Stimulated activated CD4-positive, alpha-beta T cell treated with anti-CD3 and anti-CD28 coated beads, Interleukin-1b, Interleukin-23, amount 100 ng/mL, for 1 hour (primary cell): ENCODE measurements at places on chromosomes 5 and 9.

- DNase-seq = no peak
These were observed 77.7 kb downstream of the FOXD1 start for GRCh38 chr5:73370640-73371583.

DNA sequence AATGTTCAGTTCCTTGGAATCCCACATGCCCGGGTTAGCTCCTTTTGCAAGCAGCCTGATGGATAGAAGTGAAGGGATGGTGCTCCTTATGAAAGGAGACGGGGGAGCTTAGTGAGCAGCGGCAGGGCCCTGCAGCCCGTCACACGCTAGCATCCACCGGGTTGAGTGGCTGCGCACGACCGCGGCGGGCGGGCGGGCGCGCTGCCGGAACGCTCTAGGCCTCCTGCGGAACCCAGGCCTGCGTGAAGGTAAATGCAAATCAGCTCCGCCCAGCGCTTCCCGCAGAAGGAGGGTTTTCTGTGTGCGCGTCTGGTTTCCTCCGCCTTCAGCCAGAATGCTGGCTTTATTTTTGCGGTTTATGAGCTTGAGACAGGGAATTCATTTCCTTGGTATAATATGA lies 19.8 kb downstream of the IL12B start:
- DNase-seq = no peak

GRCh38 chr5:112869948-112870347 lies 8.9 kb downstream of the SRP19 start:
- DNase-seq = no peak

DNA sequence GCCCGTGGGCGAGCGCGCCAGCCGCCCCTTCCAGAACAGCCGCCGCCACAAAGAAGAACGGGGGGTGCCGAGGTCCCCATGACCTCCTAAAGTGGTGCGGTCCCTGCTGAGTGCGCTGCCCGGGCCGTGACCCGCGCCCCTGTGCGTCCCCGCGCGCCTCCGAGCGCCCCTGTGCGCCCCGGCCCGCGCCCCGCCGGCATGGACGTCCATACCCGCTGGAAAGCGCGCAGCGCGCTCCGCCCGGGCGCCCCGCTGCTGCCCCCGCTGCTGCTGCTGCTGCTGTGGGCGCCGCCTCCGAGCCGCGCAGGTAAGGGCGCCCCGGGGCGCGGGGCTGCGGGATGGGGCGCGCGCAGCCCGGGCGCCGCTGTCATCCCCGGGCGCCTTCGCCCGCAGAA lies 384 bp downstream of the COL5A1 start:
- DNase-seq = no peak

DNA sequence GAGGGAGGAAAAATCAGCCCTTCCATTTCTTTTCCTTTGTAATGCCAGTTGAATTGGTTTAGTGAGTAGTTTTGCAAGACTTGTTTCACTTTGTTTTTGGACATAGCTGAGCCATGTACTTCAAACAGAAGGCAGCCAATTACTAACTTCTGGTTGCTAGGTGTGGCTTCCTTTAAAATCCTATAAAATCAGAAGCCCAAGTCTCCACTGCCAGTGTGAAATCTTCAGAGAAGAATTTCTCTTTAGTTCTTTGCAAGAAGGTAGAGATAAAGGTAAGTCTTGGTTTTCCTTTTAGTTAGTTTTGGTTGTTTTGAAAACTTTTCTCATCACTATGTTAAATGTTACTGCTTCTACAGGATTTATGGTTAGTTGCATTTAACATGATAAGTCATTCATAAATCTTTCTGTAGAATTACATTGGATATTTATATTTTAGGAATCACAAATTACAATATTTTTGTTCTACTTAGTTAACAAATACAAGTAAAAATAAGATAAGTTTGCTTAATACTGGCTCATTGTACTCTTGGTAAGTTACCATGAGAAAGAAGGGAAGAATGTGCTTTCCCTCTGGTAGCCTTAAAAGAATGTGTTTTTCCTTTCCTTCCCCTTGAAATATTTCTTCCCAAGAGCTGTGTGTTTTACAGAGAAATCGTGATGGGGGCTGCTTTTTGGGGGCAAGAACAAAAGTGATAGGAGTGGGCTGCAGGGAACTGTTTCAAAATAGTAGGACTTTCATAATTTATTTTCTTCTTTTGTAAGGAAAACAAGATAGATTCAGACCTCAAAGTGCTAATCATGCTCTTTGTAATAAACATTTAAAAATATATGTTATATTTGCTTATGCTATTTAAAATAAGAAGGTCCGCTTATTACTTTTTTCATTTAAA lies at the start of gene ANXA1:
TSS of gene ANXA1 (plus strand) at position 213 of the 890 bp plus-strand sequence. CDS start 6,671 bp downstream, outside the sequence.
- no peak for DNase-seq

DNA sequence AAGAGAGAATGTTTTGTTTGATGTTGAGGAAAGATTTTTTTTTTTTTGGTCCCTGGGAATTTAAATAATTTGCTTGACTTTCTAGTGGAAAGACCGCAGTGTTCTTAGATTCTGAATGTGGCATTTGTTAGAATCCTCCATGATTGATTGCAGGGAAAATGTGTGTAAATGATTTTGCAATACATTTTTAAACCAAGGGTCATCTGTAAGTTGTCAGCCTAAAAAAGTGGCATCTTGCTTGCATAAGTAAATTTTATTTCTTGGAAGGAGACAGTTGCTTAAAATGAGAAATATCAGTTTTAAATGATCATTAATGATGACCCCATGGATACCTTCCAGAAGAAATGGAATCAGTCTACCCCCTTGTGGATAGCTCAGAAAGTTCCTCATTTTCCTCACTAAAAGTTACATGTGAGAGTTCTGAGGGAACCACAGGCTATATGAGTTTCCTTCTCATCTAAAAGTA lies 105.1 kb upstream of the SLC25A48 start:
- DNase-seq = no peak

GRCh38 chr9:107593224-107593870 lies 103.8 kb upstream of the KLF4 start:
- DNase-seq = no peak

- no peak for DNase-seq
These were observed 61.0 kb downstream of the LPAR1 start for GRCh38 chr9:110977259-110977709.

- no peak for DNase-seq
These were observed 442.9 kb upstream of the SGCD start for GRCh38 chr5:155884041-155884440.

DNA sequence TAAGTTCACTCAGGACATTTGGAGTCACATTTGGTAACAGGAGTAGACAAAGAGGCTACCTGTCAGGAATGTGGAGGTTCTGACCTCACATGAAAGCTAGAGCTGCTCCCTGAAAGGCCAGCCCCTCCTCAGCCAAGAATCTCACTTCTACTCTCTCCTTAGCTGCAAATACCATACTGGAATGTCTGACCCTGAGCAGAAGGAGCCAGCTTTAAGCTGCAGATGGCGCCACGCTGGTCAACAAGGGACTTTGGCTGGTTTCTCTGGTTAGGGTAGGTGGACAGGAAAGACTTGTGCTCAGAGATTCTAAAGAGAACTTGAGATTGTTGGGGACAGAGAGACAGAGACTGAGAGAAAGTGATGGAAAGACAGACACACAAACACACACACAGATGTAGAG lies 21.9 kb downstream of the ASTN2 start:
- DNase-seq = no peak

DNA sequence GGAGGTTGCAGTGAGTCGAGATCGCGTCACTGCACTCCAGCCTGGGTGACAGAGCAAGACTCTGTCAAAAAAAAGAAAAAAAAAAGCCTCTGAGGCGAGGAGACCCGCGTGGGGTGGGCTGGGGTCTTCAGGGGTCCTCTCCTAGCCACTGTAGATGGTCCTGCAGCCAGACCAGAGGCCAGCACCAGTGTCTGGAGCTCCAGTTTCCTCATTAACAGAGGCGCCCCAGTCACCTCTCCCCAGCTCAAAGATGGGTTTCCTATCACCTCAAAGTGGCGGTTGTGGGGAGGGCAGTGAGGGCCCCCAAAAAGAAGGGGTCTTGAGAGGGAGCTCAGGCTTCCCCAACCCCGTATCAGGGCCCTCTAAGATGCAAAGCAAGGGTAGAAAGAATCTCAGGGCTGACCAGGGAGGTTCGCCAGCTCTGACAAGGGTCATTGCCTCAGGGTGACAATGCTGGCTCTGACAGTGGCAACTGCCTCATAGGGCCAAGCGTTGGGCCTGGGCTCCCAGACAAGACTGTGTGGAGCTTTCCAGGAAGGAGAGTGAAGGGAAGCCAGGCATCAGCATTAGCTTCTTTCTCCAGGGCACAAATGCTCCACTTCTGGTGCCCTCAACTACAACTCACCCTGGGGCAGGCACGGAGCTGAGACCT lies 15.0 kb downstream of the STK10 start:
- no peak for DNase-seq

- DNase-seq = no peak
These were observed 54.5 kb downstream of the PDE4D start for GRCh38 chr5:59838989-59839388.

DNA sequence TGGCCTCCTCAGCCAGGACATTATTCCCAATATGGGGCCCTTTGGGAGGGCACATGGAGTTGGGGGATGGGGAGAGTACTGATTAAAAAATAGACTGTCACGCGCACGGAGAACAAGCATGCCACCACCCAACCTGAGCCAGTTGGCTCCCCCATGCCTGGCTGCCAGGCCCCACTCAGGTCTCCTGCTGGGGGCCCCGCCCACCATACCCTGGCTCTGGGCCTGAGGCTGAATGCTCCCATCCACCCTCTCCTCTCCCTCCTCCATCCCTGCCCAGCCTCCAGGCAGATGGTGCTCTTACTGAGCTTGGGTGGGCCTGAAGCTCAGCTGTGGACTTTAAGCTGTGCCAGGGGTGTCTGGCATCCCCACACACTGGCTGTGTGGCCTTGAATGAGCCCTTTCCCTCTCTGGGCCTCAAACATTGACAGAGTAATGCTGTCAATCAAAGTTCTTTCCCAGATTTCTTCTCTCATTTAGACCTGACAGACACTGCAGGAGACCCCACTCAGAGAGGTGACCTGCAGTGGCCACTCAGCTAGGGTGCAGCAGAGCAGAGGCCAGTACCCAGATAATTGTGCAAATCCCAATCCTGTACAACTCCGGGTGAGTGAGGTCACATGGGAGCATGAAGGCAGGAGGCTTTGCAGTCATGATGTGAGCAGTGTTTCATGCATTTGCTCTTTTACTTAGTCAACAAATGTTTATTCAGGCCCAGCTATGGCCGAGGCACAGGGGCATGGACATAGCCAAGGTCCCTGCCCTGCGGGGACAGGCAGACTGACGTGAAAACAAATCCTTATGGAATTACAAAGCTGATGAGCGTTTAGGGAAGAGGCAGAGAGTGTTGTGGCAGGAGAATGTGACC lies 9.8 kb upstream of the SYNPO start:
- no peak for DNase-seq

GRCh38 chr5:42593591-42593990 lies 163.0 kb upstream of the CCDC152 start:
- no peak for DNase-seq

GRCh38 chr5:56712895-56713591 lies 102.3 kb upstream of the MAP3K1 start:
- DNase-seq = no peak

DNA sequence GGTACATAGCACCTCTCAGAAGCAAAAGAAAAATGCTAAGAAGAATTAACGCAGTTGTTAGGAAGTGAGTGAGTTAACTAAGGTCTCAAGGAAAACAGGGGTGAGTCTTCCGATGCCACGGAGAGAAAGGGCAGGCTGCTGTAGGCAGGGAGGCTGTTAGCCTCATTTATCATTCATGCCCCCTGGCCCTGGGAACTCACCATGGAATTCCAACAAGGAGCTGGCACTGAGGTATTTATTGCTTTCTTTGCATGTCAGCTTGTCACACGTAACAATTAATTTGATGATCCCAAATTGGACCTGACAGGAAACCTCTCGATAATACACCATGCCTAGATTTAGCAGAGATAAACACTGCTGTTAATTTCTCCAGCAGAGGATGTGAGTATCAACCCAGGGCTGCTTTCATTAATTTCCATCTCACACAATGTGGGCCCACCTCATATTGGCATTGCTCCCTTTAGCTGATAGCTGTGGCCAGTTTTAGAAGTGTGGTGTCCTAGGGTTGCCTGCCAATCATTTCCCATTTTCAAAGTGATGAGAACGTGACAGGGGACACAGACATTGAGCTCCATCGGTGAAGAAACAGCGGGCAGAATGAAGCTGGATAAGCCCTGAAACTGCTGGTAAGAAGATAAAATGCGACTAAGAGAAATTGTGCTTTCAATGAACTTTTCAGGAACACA lies 45.3 kb downstream of the DAP start:
- DNase-seq = no peak

DNA sequence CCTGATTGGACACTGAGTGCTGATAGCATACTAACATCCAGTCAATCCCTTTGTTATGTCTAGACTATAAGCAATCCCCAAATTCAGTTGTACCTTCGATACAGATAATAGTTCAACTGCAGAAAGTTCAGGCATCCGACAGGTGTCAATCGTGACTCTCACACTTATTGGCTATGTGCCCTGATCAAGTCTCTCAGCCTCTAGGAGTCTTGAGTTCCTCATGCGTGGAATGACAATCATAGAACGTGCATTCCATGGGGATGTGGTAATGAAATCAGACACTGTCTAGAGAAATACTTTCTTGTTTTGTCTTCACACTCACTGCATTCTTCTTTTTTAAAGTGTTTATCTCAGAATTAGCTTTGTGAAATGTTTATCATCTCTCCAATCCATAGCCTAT lies 4.8 kb downstream of the ANKRD34B start:
- DNase-seq = no peak

DNA sequence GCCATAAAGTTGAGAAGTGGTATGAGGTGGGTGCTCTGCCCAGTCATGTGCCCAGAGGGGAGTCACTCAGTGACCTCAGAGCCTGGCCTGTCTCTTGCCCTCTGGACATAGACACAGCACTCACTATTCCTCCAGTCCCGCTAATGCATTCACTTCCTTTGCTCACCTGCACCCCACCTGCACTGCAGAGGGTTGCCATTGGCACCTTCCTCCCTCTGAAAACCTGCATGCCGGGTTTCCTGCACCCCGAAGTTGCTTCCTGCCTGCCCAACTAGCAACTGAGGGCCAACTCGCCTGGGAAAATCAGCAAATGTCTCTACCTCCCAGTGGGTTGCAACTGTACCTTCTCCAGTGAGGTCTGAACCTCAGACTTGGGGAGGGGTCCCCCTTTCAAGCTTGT lies 48.1 kb upstream of the SPTLC1 start:
- DNase-seq = no peak

GRCh38 chr5:132416306-132417009 lies 46.9 kb downstream of the SLC22A5 start:
- no peak for DNase-seq

GRCh38 chr9:98900725-98901124 lies 43.0 kb upstream of the COL15A1 start:
- no peak for DNase-seq
